PC-3 (cell line): ENCODE measurements at places on chromosomes 4 and X.

- H3K36me3 ChIP-seq = no peaks in the 10 kb centered on the region
- H3K4me1 ChIP-seq = no peaks in the 10 kb centered on the region
- no peak overlapping the region for H3K4me3 ChIP-seq
These were observed 492.8 kb upstream of the NR3C2 start for GRCh38 chr4:148934926-148935578.

DNA sequence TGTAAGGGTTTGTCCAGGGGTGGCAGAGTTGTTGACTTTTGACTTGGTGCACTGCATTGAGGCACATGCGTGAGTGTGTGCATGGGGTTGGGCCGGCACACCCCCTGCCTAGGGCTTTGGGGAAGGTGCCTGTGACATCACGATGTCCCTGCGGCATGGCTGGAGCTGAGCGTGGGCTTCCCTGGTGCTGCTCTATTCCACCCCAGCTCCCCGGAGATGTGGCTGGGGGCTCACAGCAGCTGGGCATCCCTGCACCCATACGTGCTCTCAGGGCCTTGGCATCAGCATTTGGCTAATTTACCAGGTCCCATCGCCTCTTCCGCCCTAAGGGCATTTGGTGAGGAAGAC, 5.7 kb downstream of the PSAPL1 start:
- no peak overlapping the region for H3K4me3 ChIP-seq
- no peak overlapping the region for H3K27ac ChIP-seq
- no peaks in the 10 kb centered on the region for H3K36me3 ChIP-seq
- H3K27me3 ChIP-seq = no peaks in the 10 kb centered on the region
- 0 out of 2 replicates have a peak, but pooled peaks cover 5% of the 10 kb centered on the region for H3K4me1 ChIP-seq

DNA sequence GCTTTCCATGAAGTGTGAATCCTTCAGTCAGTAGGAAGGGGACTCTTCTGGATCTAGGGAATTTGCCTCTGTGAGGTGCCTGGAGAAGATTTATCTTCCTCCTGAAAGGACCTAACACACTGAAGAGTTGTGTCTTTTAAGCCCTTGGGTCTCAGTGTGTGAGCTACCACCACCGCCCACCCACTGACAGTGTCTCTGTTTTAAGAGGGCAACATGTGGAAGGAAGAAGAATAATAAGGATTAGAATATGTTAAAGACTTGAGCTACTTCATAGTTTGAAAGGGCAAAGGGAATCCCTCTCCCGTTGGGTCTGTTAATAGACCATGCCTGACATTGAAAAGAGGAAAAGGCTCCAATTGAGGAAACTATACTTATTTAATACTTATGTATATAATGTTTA, 64.3 kb upstream of the TLR2 start:
- H3K36me3 ChIP-seq = no peaks in the 10 kb centered on the region
- no peak overlapping the region for H3K27ac ChIP-seq
- H3K4me3 ChIP-seq = no peak overlapping the region
- H3K27me3 ChIP-seq = no peaks in the 10 kb centered on the region
- no peaks in the 10 kb centered on the region for H3K4me1 ChIP-seq

GRCh38 chrX:65607070-65607742, 60.2 kb upstream of the MSN start:
- no peaks in the 10 kb centered on the region for H3K36me3 ChIP-seq
- peaks cover 14% of the 10 kb centered on the region for H3K4me1 ChIP-seq
- H3K27me3 ChIP-seq = no peaks in the 10 kb centered on the region
- DNase-seq = peak; percentile 42
- no peak overlapping the region for H3K4me3 ChIP-seq
- H3K27ac ChIP-seq = no peak overlapping the region

- H3K4me1 ChIP-seq = no peaks in the 10 kb centered on the region; the same call in 1 of the 2 replicates
- H3K27ac ChIP-seq = no peak overlapping the region
- no peak overlapping the region for H3K4me3 ChIP-seq
- no peaks in the 10 kb centered on the region for H3K36me3 ChIP-seq
- H3K27me3 ChIP-seq = no peaks in the 10 kb centered on the region
- DNase-seq = no peak
These were observed 13.2 kb downstream of the HS3ST1 start for GRCh38 chr4:11415409-11416070.

DNA sequence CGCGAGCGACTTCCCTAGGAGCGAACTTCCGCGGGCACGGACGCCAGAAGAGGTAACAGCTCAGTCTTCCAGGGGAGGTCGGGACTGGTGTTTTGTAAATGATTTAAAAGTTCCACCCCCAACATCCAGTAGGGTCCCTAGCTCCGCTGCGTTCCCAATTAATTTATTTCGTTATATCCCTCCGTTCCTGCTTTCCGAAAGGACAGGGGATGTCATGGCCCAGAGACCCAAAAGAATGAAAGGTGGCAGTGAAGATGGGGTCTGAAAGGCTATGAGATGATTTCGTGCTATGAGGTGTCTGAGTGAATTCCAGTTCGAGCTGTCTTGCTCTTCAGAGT, 373 bp upstream of the SMIM43 start:
- H3K27ac ChIP-seq = no peak overlapping the region
- no peak for DNase-seq
- H3K27me3 ChIP-seq = no peaks in the 10 kb centered on the region
- H3K4me1 ChIP-seq = no peaks in the 10 kb centered on the region; the same call in 1 of the 2 replicates

DNA sequence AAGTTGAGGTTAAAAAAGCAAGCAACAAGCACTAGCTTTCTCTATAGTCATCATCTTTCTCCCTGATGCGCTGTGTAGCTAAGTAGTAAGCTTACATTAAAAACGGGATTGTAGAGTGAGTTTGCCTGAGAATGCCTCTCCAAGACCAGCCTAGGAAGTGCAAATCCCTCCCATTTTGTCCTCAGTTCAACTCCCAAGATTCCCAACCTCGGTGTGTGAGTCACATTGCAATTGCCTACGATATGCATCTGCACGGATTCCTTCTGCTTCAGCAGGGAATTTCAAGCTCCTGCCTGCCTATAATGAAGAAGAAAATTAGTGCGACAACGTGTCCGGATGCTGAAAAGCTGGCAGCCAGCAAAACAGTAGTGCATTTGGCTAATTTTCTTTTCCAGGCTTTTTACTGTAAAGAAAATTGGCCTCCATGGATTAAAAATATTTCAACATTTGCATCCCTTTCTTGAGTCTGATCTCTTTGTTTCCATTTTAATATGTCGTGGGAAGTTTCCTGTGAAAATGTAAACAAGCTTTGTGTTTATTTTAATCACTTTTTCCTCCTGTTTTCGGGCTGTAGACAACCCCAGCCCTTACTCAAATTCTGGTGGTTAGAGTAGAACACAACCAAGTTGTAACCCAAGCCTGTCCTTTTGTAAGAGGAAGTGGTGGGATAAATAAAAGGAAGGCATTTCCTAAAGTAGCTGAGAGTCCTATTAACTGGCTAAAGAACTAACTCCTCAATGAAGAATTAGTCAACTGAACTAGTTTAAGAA, 58.4 kb upstream of the TET2 start:
- peak; percentile 15 for DNase-seq
- H3K4me3 ChIP-seq = no peak overlapping the region
- H3K36me3 ChIP-seq = no peaks in the 10 kb centered on the region
- H3K4me1 ChIP-seq = peaks cover 19% of the 10 kb centered on the region

DNA sequence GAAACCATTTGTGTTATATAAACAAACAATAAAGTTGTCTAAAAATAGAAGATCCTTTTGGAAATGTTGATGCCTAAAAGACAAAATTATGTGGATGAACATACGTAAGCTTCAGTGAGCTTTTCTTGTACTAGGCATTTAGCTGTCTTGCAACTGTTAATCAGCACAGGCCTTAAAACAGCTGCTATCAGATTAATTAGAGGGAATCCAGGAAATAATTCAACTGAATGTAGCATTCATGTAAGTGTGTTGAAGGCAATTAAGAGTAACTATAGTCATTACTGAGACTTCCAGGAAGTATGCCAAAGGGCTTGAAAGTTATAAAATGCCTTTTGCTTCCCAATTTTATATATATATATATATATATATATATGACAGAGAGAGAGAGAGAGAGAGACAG, 248.7 kb downstream of the IL1RAPL1 start:
- H3K36me3 ChIP-seq = no peaks in the 10 kb centered on the region
- no peak for DNase-seq
- no peak overlapping the region for H3K4me3 ChIP-seq

DNA sequence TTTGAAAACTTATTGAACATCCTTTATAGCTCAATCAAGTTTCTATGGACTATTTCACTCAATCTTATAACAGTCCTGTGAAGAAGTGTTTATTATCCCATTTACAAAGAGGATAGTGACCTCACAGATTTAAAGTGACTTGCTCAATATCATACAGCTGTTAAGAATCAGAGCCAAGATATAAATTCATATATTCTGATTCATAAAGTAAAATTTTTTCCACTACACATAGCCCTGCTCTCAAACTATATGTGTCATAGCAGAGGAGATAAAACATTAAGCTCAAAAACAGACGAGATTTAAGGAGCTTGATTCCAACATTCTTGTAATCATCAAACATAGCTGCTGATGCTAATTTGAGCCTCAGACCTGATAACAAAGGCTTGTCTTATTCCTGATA, 226.8 kb downstream of the CAMK2D start:
- H3K27ac ChIP-seq = no peak overlapping the region
- H3K4me3 ChIP-seq = no peak overlapping the region
- no peak for DNase-seq
- H3K36me3 ChIP-seq = no peaks in the 10 kb centered on the region
- H3K4me1 ChIP-seq = no peaks in the 10 kb centered on the region

DNA sequence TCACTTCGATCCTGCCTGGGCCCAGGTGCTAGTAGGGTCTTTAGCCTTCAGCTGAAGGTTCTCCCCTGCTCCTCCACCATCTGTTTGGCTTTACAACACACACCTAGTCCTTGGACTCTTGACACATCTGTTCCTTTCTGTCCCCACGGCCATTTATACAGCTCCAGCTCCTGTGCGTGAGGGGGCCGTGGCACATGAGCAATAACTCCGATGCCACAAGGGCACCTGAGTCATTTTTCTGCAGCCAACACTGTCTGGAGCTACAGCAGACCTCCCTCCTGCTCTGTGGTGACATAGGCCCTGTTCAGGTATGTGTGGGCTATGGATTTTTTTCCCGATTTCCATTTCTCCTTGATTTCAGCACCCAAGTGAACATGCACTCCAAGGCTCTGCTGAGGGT, 44.7 kb upstream of the BCOR start:
- H3K4me3 ChIP-seq = no peak overlapping the region
- no peak overlapping the region for H3K27ac ChIP-seq
- H3K27me3 ChIP-seq = no peaks in the 10 kb centered on the region
- DNase-seq = no peak

DNA sequence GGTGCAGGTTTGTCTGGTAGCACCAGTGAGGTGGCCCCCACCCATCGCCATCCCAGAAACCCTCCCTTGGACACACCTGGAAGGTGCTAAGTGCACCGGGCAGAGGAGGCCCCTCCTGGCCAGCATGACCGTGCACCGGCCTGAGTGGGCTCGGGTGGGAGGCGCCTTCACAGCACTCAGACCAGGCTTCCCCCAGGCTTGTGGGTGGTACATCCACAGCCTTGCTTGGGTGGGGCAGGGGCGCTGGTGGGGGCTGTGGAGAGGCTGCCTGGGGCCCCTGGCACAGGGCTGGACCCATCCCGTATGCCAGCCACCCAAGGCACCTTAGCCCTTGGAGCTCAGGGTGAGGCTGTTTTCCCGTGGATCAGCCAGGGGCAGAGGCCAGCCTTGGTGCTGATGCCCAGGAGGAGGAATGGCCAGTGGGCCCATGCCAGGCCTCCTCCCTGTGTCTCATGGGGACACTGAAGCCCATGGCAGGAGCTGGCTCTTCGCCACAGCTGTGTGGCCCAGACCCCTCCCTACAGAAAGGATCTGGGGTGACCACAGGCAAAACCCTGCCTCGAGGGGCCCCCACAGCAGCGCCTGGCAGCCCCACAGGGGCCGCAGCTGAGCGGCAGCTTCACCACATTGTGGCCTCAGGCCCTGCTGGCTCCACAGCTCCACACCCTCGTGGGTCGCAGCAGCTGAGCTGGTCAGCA, 21.4 kb downstream of the NKX1-1 start:
- no peak overlapping the region for H3K27ac ChIP-seq
- DNase-seq = no peak
- H3K27me3 ChIP-seq = no peaks in the 10 kb centered on the region

- DNase-seq = no peak
- no peaks in the 10 kb centered on the region for H3K27me3 ChIP-seq
- no peaks in the 10 kb centered on the region for H3K36me3 ChIP-seq
- no peaks in the 10 kb centered on the region for H3K4me1 ChIP-seq
- no peak overlapping the region for H3K4me3 ChIP-seq
These were observed 1927.1 kb upstream of the PCDH7 start for GRCh38 chr4:28792917-28793597.

- DNase-seq = no peak
- no peak overlapping the region for H3K27ac ChIP-seq
- H3K27me3 ChIP-seq = no peaks in the 10 kb centered on the region
- H3K4me1 ChIP-seq = peaks cover 22% of the 10 kb centered on the region
- H3K4me3 ChIP-seq = no peak overlapping the region
These were observed 210.7 kb upstream of the GIMD1 start for GRCh38 chr4:106579236-106579635.

DNA sequence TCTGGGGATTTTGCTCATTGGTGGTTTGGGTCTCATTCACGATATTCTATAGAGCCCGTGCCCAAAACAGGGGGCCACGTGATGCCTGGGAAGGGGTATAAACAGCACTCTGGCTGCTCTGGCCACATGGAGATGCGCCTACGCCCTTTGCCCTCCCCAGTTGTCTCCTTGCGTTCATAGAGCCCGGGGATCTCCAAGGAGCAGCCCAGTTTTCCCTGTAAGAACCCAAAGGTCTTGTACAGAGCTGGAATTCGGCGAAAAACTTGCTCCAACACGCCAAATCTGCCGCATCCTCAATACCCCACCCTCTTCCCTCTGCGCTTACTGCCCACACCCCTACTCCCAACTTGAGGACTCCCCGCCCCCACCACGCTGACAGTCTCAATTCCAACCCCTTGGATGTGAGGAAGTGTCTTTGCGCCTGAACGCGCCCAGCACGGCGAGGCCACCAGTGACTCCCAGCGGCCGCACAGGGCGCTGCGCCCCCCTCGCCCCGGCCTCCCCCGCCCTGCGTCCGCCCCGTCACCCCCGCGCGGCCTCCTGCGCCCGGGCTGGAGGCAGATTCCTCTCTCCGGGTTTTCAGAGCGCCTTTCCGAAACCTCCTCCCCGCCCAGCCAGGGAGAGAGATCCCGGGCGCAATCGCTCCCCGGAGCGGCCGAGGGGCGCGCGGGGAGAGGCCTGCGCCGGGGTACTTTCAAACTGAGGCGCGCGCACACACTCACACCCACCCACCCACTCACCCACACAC, at the start of gene NHS:
NHS (plus strand) TSS at position 582 of the 748 bp plus-strand sequence. CDS start 558 bp downstream, outside the sequence.
- peak within 1 kb of the TSS; percentile 91 for H3K4me3 ChIP-seq
- DNase-seq = peak; percentile 83
- no peaks in the 10 kb centered on the region for H3K36me3 ChIP-seq
- peak within 1 kb of the TSS; percentile 26; the same call in 1 of the 2 replicates for H3K27ac ChIP-seq
- peaks cover 14% of the 10 kb centered on the region for H3K4me1 ChIP-seq

DNA sequence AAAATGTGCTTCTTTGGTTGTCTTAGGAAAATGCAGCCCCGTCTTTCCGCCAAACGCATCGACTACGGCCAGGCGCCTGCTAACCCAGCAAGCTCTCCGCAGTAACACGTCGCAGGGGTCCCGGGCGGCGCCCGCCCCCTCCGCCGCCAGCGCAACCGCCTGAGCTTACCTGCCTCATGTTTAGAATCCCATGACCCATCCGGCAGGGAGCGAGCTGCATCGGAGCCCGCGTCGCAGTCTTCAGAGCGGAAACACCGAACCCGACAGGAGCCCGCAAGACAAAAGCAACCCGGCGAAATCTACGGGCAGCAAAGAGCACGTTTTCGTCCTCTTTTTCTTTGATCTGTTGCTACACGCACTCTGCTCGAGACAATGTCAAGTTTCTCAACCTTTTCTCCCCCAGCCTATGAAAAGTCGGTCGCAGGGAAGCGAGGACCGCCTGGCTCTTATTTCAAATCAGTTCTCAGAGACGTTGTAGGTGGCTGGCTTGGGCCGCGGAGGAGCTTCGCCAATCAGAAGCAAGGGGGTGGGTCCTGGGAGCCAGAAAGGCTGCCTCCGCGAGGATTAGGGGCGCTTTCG, at the start of gene MID1:
MID1 (minus strand) TSS at position 465 of the 579 bp plus-strand sequence. CDS start 53,038 bp downstream, outside the sequence.
- H3K4me3 ChIP-seq = peak within 1 kb of the TSS; percentile 86
- H3K4me1 ChIP-seq = peaks cover 44% of the 10 kb centered on the region
- H3K36me3 ChIP-seq = no peaks in the 10 kb centered on the region
- no peaks in the 10 kb centered on the region for H3K27me3 ChIP-seq
- H3K27ac ChIP-seq = peak within 1 kb of the TSS; percentile 92
